CD4-positive, alpha-beta T cell (primary cell): ENCODE measurements at places on chromosomes 5 and 9.

DNA sequence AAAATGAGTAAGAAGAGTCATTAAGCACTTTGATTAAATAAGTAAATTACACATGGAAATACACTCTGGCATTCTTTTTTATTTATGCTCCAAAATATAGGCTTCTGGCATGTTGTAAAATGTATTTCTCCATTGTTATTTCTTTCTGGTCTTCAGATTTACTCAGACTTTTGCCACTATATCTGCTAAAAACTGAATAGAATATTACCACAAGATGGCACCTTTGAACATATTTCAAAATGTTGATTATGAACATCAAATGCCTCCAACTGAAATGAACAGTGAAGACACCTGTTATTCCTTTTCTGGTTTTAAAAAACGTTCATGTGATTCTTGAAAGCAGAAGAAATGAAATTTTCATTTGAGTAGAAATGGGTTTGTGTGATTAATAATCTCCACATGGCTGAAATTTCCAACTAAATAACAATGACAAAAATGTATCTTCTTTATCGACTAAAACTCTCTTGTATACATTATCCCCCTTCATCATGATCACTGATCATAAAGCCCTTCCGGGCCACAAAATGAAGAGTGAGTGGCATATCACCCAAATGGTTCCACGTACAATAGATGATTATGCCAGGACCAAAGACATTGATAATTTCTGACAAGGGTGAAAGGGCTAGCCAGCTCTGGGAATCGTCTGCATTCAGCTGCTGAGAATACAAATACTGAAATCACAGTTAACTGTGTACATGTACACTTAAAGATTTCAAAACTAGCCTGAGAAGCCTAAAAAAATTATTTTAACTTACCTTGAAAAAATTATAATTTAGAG lies 23.8 kb downstream of the TYRP1 start:
- no peak for DNase-seq

- DNase-seq = no peak
Measured at GRCh38 chr5:3372289-3372688, 223.3 kb upstream of the IRX1 start.

- no peak for DNase-seq
Measured at GRCh38 chr9:115232181-115232774, 114.3 kb upstream of the TNC start.

GRCh38 chr5:144085381-144085780 lies 85.1 kb downstream of the YIPF5 start:
- no peak for DNase-seq

DNA sequence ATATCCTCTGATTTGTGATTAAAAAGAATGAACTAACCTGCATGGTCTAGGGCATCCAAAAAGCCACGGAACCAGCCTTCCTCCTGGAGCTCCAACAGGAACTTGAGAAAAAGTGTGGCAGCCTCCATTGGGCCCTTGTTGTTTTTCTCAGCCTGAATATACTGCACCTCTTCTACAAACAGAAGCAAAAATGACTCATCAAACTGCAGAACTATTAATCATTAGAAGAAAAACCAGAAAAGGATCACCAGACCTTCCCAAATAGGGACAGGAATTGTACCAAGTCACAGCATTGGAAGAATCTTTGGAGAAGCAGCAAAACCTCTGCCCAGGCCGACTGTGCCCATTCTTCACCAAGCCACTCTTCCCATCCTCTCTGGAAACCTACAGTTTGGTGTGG lies 25.2 kb downstream of the RIGI start:
- no peak for DNase-seq

- DNase-seq = no peak
Measured at GRCh38 chr5:41812156-41812555, 58.1 kb downstream of the OXCT1 start.

- no peak for DNase-seq
Measured at GRCh38 chr9:99896119-99896518, 10.3 kb upstream of the STX17 start.

GRCh38 chr9:115673599-115673998 lies 480.0 kb upstream of the PAPPA start:
- DNase-seq = no peak

DNA sequence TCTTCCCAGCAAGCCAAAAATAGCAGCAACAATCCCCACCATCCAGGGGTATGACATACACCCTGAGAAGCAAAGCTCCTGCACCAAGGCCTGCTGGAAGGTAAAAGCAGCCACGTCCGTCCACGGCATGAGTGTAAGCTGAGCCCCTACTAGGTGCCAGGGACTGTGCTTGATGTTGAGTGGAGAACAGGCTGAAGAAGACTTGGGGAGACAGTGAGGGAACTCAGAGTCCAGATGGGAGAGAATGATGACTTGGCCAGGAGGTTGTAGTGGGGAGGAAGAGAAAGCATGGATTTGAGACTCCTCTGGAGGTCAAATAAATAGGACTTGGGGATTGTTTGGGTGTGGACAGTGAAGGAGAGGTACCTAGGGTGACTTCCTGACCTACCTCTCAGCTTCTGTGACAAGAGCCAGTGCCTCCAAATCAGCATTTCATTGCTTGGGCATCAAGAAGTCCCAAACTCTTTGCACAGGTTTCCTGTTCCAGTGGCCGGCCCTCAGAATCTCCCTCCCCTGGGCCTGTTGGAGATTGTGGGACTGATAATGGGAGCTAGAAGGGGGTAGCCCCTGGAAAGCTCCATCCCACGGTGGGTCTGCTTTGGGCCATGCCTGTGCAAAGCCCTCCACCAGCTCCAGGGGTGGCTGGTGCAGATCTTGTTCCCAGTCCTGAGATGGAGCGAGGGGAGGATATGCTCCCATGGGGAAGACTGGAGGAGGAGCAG lies 58.3 kb upstream of the ADAMTS2 start:
- DNase-seq = no peak

- DNase-seq = no peak
Measured at GRCh38 chr9:105188746-105189145, 55.7 kb upstream of the SLC44A1 start.

DNA sequence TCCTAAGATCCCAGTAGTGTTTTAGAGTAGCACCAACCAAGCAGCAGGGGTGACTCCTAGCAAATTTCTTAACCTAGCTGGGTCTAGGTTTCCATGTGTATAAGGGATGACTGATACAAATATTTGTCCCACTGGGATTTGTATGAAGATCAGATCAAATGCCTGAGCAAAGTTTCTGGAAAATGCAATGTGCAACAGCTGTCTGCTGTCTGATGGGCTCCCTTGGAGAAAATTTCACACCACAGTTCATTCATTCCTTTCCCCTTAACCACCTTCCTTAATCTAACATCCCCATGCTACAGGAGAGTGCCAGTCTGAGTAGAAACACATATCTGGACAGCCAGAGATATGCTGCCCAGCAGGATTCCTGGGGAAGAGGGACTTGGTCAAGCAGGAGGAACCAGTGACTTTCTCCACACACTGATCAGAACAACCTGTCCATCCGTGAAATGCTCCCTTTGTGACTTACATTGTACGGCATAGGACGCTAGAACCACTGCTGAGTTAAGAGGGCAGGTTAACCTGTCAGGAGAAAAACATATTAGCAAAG lies 53.3 kb downstream of the PTPN3 start:
- DNase-seq = no peak

GRCh38 chr5:99020698-99021048 lies 91.9 kb upstream of the CHD1 start:
- DNase-seq = no peak

GRCh38 chr9:136764301-136764891 lies at the start of gene LCN15:
Gene LCN15, minus strand, starts transcription at chr9:136764518. Its CDS starts 30 bp downstream, at chr9:136764488.
- DNase-seq = no peak

GRCh38 chr5:116730185-116730584 lies 155.6 kb upstream of the SEMA6A start:
- DNase-seq = no peak

DNA sequence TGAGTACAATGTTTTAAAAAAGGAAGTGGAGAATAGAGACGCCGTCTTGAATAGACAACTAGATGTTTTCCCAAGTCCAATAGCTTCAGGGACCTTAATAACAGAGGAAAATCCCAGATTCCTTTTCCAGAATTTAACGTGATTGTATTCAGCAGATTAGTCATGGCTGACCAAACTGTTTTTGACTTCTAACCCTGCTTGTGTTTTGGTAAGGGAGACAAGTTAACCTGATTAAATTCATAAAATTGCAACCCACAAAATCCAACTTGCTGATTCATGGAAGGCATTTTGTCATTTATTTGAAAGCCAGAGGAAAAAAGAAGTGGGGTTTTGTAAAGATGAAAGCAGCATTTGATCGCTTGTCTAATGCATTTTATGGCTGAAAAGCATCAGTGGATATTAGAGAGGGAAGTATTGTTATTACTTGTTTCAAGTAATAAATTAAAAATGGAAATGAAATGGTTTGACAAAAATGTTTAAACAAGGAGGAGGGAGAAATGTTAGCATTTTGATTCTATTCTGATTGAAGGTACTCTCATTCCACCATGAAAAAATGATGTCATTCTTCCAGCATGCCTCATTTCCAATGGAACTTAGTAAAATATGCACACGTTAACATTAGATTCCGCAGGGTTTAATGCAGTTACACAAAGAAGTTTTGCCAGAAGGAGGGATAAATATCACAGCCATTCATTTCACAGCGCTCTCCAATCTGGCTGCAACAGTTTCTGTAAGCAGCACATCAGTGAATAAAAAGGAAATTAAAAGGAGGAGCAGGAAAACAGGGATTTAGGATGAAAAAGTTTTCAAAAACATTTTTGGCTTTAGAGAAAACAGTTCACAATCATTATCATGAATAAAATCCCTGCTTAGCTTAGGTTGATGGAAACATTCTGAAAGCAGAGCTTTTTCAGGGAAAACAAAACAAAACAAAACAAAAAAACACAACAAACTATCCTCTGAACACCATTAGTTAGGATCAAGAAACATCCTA lies 314.7 kb downstream of the PRR16 start:
- no peak for DNase-seq

GRCh38 chr5:138449501-138450239 lies 10.8 kb downstream of the REEP2 start:
- peak; percentile 68 for DNase-seq

- DNase-seq = peak; percentile 11
Measured at GRCh38 chr5:180618829-180619562, 27.7 kb upstream of the SCGB3A1 start.

DNA sequence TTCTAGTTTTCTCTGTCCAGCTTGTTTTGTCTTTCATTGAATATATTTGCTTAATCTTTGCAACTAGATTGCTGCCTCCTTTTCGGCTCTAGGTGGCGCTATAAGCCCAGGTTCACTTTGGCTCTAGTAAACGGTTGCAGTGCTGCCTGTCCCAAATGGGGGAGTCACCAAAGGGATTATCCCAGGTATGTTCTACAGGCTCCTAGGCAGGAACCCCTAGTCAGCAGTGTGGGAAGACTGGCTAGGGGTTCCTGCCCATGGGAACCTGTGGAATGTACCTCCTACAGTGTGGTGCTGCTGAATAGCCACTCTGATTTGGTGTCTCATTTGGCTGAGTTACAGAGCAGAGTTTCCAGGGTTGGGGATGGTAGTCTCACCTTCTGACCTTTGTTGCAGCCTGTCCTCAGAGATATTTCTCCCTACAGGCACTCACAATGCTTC lies 85.2 kb downstream of the ARSB start:
- no peak for DNase-seq

GRCh38 chr9:35842795-35843194 lies 13.8 kb downstream of the TMEM8B start:
- DNase-seq = no peak

- no peak for DNase-seq
Measured at GRCh38 chr5:34609951-34610441, 46.1 kb upstream of the RAI14 start.

DNA sequence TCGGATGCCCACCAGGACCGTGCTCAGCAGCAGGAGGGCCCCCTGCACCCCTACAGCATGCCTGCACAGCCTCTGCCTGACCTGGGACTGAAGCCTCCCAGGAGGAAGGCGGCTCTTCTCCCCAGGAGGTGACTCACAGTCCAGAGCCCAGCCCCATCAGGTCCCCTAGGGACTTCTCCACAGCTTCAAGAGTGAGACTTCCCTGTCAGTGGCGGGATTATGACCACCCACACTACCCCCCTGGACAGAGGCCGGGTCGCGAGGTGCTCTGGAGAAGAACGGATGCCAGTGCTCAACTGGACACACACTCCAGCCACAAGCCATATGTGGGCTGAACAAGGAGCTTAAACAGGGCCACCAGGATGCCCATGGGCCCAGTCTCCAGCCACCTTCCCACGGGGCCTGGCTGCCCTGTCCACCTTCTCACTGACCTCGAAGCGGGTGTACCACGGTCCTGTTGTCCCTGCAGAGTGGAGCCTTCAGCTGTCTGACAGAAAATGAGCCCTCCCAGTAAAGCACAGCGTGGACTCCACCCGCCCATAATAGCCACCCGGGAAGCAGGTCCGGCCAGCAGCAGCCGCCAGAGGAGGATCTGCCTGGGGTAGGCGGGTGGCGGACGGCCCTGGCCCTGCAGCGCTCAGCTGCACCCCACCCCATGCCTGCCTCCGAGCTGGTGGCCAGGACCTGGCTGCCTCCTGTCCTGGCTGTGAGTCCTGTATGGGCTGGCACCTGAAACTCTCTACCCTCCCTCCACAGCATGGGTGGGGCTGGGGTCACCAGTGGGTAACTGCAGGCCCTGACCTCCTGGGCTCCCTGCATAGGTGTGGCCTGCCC lies 54.7 kb downstream of the SEMA4D start:
- DNase-seq = no peak

DNA sequence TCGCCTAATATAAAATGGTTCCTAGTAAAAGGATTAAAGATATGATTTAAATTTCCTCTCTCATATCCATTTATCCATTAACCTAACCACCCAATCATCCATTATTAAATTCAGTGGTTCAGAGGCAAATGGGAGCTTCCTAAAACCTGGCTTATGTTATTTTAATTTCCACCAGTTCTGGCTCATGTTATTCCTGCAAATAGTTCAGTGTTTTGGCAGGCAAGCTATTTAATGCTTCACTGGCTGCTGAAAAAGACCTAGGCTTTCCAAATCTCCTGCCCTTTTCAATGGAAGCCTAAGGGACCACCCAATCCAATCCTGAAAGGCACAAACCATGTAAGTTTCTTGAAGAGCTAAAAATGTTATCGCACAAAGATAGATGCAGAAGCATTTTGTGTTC lies 52.3 kb downstream of the POC5 start:
- no peak for DNase-seq

GRCh38 chr9:82532504-82533180 lies 530.3 kb downstream of the RASEF start:
- no peak for DNase-seq

- no peak for DNase-seq
Measured at GRCh38 chr5:110842948-110843347, 104.1 kb downstream of the SLC25A46 start.

DNA sequence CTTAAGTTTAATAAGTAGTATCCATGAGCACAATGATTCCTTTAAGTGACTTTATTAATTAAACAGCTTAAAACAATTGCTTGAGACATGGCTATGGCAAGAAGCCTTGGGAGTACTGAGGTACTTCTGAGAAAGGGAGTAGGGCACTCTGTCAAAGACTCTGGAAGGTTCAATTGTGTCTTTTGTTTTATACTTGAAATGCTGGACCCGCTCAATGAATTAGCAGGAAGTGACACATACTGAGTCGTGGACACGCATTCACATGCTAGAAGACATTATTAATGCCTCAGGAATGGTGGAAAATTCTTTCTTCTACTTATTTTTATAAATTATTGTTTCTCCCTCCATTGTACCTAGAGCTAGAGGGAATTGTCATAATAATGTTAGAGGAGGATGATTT lies 347.3 kb upstream of the ZNF608 start:
- no peak for DNase-seq

GRCh38 chr5:149438711-149439132 lies 59.6 kb upstream of the IL17B start:
- DNase-seq = no peak
